ENCODE measurements at places on chromosomes 2 and 18. TPM values are rescaled to one million over a fixed set of nuclear protein-coding genes. Genes with fewer than 3 reads are reported as not detected.

Gene TMEM17
- 4.0 TPM for total RNA-seq

Gene MDH1B
- 2.0 TPM for total RNA-seq

Gene SP100
- total RNA-seq, result not detected

Gene CCDC85A
- total RNA-seq, result 0.16 TPM

Gene AMER3
- total RNA-seq, result 1.4 TPM

Gene CFAP65
- total RNA-seq, result 0.93 TPM

Gene TMEM178A
- 12.0 TPM for total RNA-seq

Gene RGPD5
- 55.7 TPM for total RNA-seq

Gene PLA2R1
- 0.09 TPM for total RNA-seq

Gene CCDC93
- total RNA-seq, result 46.6 TPM

DNA sequence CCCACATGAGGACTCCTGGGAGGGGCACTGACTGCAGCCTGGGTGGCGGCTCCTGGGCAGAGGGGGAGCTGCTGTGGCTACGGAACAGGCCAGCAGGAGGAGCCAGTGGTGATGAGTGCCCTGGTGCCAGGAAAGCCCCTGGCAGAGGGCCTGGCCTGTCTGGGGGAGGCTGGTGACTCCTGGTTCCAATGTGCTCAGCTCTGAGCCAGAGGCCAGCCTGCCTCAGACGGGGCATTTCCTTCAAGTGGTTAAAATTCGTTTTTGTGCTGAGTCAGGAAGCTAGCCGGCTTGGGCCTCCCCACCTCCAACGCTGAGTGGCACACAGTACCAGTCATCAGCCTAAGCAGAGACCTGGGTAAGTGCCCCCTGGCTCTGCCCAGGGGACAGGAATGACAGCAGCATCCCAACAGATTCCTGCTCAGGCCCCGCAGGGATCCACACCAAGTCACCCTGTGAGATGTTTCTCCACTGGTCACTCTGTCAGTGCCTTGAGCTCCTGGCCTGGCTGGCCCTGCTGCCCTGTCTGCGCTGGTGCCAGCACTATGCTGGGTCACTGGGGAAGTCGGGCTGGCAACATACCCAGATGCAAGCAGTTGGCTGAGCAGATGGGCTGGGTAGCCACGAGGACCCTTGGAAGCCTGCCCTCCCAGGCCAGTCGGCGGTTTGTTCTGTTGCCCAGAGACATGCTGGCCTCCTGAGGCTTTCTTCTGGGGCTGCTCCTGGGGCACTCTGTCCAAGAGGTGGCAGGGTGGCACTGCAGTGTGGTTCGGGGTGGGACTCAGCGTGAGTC, 7.1 kb upstream of the KLF11 start:
- H3K36me3 ChIP-seq, result no peaks in the 10 kb centered on the region
- no peak overlapping the region for H3K4me3 ChIP-seq
- H3K27me3 ChIP-seq, result peaks cover 12% of the 10 kb centered on the region
- no peak for DNase-seq
- H3K27ac ChIP-seq, result no peak overlapping the region
- H3K4me1 ChIP-seq, result peaks cover 4% of the 10 kb centered on the region

- no peak for DNase-seq
- H3K27ac ChIP-seq, result no peak overlapping the region
- peaks cover 9% of the 10 kb centered on the region for H3K4me1 ChIP-seq
- no peaks in the 10 kb centered on the region for H3K27me3 ChIP-seq
- H3K36me3 ChIP-seq, result no peaks in the 10 kb centered on the region
These were observed 15.4 kb upstream of the RAB27B start for GRCh38 chr18:54812885-54813284.

DNA sequence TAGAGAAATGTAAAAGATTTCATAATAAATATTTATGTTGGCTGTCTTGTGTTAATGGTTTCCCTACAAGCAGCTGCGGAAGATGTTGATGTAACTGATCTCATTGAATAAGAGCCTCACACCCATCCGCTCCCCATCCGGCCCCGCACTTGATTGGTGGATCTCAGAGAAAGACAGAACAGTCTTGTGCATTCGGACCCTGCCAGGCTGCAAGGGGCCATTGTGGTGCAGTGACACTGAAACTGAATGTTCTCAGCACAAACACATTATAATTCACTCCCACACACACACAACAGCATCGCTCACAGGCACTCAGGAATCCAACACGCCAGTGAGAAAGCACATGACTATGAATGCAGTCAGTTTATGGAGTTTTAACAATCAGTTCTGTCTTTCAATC, 47.8 kb downstream of the PRELID3A start:
- peaks cover 60% of the 10 kb centered on the region for H3K4me1 ChIP-seq
- H3K27me3 ChIP-seq, result no peaks in the 10 kb centered on the region
- H3K27ac ChIP-seq, result peak overlapping the region; percentile 93
- peak; percentile 63 for DNase-seq

DNA sequence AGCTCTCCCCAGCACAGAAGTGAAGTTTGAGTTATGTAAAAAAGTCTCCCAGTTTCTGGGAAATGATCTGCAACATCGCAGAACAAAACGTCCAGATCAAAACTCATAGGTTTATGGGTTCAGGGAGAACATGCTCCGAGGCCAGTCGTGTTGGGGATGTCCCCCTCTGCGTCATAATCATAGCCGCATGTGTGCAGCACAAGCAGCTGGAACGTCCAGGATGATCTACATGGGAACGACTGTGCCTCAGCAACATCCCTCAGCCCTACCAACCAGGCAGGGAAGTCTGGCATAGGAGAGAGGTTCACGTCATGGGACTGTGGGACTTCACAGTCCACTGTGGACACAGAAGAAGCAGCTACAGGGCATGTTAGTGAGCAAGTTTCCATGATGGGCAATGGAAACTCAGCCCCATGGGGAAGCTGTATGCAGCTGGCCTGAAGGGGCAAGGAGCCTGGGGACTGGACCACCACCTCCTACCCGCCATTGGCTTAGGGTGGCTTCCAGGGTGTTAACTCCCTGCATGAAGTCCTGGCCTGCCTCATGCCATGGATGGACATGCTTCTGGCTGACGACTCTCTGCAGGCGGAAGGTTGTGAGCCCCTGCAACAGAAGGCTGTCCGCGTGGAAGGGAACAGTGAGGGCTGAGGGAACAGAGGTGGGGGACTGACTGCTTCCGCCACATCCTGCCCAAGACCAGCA, 96.9 kb downstream of the COPS8 start:
- DNase-seq, result no peak
- H3K27me3 ChIP-seq, result peaks cover 2% of the 10 kb centered on the region
- H3K27ac ChIP-seq, result no peak overlapping the region
- H3K4me3 ChIP-seq, result no peak overlapping the region
- no peaks in the 10 kb centered on the region for H3K4me1 ChIP-seq

DNA sequence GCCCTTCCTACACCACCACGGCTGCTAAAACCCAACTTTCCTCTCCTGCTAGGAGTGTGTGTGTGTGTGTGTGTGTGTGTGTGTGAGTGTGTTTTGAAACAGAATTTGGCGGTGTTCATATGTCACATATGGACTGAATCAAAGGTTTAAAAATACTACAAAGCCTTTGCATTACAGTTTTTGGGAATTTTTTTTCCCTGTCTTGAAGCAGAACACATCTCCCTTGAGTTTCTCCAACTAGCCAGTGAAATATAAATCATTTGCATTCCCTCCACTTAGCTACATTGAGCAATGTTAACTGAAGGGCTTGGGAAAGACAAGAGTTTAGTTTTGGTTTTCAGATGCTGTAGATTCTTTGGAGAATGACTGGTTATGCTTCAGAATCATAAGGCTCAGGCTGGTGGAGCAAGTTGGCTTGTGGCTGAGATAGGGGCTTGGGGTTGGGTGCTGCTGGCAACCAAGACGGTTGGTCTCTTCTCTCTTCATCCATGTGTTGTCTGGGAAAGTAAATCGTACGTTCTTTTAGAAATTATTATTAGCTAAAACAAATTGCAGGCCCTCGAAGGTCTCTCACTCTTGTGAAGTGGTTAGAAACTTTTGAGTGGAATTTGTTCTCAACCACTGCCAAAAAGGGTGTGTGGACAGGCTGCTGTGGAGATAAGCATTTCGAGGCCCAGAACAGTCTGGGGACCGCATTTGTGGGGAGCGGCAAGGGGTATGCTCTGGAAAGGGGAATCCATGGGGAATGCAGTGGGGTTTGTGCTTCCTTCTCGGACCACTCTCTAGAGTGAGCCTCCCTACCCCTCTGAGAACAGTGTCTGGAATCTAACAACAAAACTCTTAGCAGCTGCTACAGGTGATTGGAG, 1.4 kb downstream of the NRP2 start:
- peak overlapping the region; percentile 60 for H3K27ac ChIP-seq
- H3K4me1 ChIP-seq, result peaks cover 72% of the 10 kb centered on the region
- H3K36me3 ChIP-seq, result no peaks in the 10 kb centered on the region
- DNase-seq, result no peak

GRCh38 chr2:48272199-48272598, 257.8 kb upstream of the STON1 start:
- H3K36me3 ChIP-seq, result peaks cover 12% of the 10 kb centered on the region
- H3K27me3 ChIP-seq, result no peaks in the 10 kb centered on the region
- no peak overlapping the region for H3K4me3 ChIP-seq
- no peaks in the 10 kb centered on the region for H3K4me1 ChIP-seq

DNA sequence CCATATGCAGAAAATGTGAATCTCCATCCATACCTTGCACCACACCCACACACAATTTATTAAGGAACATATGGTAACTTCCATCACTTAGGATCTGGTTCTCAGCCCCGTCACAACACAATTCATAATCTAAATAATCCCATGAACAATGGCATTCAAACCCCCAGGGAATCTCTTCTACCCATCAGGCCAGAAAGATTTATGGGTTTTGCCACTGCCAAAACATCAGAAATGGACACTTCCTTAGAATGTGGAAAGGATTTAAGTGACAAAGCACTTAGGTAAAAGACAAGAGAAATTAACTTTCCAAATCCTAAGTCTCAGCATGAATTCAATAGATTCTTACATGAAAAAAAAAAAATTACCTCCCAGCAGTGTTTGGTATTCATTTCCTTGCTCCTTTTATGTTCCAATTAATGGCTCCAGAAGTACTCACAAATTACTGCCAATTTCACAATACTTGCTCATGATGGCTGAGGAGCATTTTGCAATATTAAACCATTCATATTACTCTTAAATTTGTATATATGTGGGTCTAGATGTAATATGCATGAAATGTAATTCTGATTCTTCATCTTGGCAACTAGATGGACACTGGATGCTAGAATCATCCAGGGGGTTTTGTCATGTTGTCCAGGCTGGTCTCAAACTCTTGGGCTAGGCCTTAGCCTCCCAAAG, 56.5 kb upstream of the TMEM247 start:
- H3K27ac ChIP-seq, result no peak overlapping the region
- H3K27me3 ChIP-seq, result no peaks in the 10 kb centered on the region
- no peaks in the 10 kb centered on the region for H3K4me1 ChIP-seq
- DNase-seq, result no peak

GRCh38 chr2:19569300-19569791, 210.9 kb upstream of the OSR1 start:
- no peak overlapping the region for H3K4me3 ChIP-seq
- no peak overlapping the region for H3K27ac ChIP-seq
- no peaks in the 10 kb centered on the region for H3K4me1 ChIP-seq
- no peak for DNase-seq

DNA sequence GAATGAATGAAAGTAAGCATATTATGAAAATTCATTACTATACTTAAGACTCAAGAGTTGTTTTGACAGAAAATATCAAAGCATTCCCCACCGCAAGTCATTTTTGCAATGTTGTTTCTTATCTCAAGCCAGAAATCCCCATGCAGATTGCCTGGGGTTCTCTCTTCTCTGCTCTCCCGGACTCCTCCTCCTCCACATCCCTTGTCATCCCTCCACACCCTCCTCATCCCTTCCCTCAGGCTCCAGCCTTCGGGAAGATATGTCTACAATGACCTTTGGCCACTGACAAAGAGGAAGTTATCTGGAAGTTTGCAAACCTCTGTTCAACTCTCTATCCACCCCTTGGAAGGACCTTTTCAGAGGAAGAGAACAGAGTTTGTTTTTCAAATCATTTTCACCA, 11.9 kb downstream of the TFCP2L1 start:
- peaks cover 21% of the 10 kb centered on the region for H3K27me3 ChIP-seq
- H3K4me3 ChIP-seq, result no peak overlapping the region
- no peak overlapping the region for H3K27ac ChIP-seq
- no peak for DNase-seq
- H3K36me3 ChIP-seq, result no peaks in the 10 kb centered on the region
- H3K4me1 ChIP-seq, result no peaks in the 10 kb centered on the region

DNA sequence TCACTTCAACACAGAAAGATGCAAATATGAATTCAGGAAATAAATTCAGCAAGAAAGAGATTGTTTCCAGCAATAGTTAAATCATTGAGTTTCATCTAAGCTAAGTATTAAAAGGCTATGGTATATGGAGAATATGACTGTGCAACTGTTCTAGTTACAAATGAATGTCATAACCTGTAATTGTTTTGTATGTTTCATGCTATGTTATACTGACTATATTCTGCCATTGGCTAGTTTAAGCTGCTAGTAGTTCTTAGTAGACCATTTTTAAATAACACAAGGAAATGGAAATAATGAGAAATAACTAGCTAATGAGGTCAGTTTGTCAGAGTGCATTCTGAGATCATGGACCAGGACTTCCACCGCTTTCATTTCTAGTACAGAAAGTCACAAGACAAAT, 1154.9 kb upstream of the TMEFF2 start:
- no peaks in the 10 kb centered on the region for H3K27me3 ChIP-seq
- peaks cover 8% of the 10 kb centered on the region for H3K4me1 ChIP-seq
- H3K4me3 ChIP-seq, result no peak overlapping the region
- H3K36me3 ChIP-seq, result no peaks in the 10 kb centered on the region
- DNase-seq, result no peak
- H3K27ac ChIP-seq, result no peak overlapping the region

- no peak overlapping the region for H3K4me3 ChIP-seq
- H3K4me1 ChIP-seq, result peaks cover 9% of the 10 kb centered on the region
- H3K36me3 ChIP-seq, result peaks cover 20% of the 10 kb centered on the region
- H3K27me3 ChIP-seq, result no peaks in the 10 kb centered on the region
- DNase-seq, result no peak
- H3K27ac ChIP-seq, result no peak overlapping the region
These were observed 29.5 kb downstream of the SLC39A10 start for GRCh38 chr2:195686564-195686963.

DNA sequence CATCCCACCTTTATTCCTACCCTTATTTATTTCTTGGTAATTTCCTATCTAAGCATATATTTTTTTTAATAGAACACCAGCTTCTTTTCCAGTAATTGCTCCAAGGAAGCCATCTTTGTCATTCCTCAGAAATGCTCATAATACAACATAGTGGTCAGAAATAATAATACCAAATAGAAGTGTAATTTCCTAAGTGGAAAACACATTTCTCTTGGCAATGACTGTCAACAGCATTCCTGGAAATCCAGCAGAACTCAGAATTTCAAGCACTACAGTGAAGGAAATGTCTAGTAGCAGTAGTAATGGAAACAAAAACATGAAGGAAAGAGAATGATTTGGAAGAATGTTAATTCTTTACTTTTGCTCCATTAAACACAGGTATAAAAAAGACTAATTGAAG, 56.6 kb downstream of the GDF7 start:
- peaks cover 9% of the 10 kb centered on the region for H3K4me1 ChIP-seq
- no peak overlapping the region for H3K4me3 ChIP-seq
- no peaks in the 10 kb centered on the region for H3K27me3 ChIP-seq
- peaks cover 47% of the 10 kb centered on the region for H3K36me3 ChIP-seq
